Cortex of kidney (tissue), 1 donor: ENCODE measurements at places on chromosomes 5 and 9.

DNA sequence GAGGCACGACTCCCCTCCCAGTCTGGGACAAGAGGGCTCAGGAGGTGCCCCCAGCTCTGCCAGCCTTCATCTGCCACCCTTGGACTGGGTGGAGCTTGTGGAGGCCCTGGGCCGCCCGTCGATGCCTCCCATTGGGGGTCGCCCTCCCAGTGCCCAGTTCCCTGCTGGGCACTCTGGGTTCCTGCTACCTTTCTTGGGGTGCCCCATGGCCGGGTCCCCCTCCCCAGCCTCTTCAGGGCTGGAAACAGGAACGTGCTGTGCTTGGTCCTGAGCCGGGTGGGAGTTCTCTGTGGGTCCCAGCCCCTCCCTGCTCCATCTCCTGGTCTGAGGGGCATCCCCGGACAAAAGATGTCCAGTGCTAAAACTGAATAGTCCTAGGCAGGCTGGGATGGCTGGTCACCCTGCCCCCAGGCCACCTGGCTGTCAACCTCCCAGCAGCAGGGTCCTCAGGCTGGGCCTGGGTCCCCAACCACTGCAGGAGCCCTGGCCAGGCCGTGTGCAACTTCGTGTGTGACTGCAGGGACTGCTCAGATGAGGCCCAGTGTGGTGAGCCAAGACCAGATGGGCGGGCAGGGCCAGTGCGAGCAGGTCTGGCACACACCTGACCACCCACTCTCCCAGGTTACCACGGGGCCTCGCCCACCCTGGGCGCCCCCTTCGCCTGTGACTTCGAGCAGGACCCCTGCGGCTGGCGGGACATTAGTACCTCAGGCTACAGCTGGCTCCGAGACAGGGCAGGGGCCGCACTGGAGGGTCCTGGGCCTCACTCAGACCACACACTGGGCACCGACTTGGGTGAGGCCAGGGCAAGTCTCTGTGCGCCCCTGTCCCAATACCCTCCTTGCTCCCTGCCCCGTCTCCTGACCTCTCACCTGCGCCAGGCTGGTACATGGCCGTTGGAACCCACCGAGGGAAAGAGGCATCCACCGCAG is 784 bp downstream of the MAMDC4 start:
- DNase-seq, result no peak

- no peak for DNase-seq
Observed at GRCh38 chr5:73306741-73307275, 133.8 kb downstream of the TMEM174 start.

DNA sequence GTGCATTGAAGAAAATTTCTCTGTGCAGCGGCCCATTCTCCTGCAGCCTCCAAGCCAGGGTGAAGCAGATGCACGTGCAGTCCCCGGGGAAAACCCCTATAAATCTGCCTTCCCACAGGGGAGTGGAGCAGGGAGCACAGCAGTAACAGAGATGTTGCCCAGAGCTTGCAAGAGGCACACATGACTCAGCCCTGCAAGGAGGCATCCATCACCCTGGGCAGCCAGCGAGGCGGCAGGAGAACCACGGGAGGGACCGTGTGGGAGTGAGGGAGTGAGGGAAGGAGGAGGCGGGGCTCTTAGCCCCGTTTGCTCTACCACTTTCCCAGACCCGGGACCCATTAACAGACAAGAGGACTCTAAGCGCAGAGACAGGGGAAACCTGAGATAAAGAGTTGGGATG is 96.2 kb upstream of the ARAP3 start:
- DNase-seq, result no peak

- DNase-seq, result no peak
Observed at GRCh38 chr5:147240266-147240985, 5.6 kb downstream of the STK32A start.

DNA sequence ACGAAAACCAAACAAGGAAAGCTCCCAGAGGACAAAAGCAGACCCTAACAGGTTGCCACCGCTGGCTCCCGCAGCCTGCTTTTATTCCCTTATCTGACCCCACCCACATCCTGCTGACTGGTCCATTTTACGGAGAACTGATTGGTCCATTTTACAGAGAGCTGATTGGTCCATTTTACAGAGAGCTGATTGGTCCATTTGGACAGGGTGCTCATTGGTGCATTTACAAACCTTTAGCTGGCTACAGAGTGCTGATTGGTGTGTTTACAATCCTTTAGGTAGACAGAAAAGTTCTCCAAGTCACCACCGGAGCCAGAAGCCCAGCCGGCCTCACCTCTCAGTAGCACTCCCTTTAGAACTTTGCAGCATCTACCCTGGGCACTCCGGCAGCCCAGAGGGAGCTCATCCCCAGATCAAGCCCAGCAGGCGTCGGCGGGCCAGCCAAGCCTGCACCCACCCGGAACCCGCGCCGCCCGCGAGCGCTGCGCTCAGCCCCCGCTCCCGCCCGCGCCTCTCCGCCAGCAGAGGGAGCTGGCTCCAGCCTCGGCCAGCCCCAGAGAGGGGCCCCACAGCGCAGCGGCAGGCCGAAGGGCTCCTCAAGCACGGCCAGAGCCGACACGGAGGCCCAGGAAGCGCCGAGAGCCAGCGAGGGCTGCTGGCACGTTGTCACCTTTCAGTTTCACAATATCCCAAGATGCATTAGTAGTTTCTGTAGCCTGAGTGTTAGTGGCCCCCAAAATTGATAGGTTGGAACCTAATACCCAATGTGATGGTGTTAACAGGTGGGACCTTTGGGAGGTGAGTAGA is 35.3 kb upstream of the CLPTM1L start:
- no peak for DNase-seq

- no peak for DNase-seq
Observed at GRCh38 chr5:156254196-156254595, 72.8 kb upstream of the SGCD start.

GRCh38 chr5:62208218-62208852 is 97.7 kb upstream of the KIF2A start:
- DNase-seq, result no peak

DNA sequence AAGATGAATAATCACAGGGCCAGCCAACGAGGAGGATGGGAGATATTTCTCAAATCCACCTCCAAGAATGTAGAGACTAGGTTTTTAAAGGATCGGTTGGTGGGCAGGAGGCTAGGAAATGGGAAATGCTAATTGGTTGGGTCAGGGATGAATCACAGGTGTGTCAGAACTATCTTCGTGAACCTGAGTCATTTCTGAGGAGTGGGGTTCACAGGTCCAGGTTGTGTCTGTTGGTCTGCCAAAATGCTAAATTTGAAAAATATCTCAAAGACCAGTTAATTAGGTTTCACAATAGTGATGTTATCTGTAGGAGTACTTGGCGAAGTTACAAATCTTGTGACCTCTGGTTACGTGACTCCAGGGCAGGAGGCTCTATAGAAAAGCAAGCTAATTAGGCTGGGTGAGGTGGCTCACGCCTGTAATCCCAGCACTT is 2.6 kb upstream of the PLAA start:
- no peak for DNase-seq

GRCh38 chr9:92146610-92147009 is 31.4 kb upstream of the SPTLC1 start:
- no peak for DNase-seq

DNA sequence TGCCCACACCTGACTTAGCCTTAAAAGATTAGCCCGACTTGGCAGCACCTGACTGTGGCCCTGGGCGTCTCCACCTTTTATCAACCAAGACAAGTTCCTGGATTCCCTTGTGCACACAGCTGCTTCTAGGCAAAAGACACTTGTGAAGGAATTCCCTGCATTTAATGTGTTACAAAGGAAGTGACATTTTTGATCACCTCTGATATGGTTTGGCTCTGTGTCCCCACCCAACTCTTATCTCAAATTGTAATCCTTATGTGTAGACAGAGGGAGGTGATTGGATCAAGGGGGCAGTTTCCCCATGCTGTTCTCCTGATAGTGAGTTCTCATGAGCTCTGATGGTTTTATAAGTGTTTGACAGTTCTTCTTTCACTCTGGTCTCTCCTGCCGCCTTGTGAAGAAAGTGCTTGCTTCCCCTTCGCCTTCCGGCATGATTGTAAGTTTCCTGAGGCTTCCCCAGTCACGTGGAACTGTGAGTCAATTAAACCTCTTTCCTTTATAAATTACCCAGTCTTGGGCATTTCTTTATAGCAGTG is 2.6 kb upstream of the CPEB4 start:
- no peak for DNase-seq

- DNase-seq, result no peak
Observed at GRCh38 chr9:36091026-36091953, 45.2 kb upstream of the GLIPR2 start.

GRCh38 chr5:10277773-10278630 is 27.9 kb downstream of the CCT5 start:
- no peak for DNase-seq

DNA sequence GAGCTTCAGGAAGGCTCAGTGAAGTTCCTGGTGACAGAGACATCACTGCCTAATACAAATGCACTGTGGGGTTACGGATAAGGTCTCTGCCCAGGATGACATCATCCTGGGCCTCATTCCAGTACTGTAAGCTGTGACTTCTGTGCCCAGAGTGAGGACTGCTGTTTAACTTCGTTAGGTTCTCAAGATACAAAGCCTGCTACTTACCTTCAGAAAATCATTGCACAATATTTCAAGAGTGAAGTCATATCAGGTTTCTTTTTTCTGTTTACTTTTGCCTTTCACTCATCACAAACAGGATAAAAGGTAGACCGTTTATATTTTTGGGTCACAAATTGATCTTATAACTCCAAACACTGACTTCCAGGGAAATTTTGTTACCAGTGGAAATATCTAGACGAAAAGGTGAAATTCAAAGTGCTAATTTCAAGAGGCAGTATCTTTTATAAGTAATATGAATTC is 241.2 kb downstream of the PIK3R1 start:
- no peak for DNase-seq

DNA sequence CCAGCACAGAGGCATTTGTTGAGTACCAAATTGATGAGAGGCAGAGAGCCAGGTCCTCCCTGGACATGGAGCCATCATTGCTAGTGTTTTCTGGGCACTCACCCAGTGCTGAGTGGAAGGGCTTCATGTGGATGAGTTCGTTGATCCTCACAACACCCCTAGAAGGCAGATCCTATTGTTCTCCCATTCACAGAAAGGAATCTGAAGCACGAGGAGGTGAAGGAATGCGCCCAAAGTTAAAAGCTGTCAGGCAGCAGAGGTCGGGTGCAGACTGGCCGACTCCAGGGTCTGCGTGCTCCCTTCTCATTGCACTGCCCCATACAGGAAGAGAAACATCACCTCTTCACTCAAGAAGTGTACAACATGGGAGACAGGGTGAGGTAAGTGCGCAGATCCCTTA is 153.5 kb upstream of the TNPO1 start:
- no peak for DNase-seq

DNA sequence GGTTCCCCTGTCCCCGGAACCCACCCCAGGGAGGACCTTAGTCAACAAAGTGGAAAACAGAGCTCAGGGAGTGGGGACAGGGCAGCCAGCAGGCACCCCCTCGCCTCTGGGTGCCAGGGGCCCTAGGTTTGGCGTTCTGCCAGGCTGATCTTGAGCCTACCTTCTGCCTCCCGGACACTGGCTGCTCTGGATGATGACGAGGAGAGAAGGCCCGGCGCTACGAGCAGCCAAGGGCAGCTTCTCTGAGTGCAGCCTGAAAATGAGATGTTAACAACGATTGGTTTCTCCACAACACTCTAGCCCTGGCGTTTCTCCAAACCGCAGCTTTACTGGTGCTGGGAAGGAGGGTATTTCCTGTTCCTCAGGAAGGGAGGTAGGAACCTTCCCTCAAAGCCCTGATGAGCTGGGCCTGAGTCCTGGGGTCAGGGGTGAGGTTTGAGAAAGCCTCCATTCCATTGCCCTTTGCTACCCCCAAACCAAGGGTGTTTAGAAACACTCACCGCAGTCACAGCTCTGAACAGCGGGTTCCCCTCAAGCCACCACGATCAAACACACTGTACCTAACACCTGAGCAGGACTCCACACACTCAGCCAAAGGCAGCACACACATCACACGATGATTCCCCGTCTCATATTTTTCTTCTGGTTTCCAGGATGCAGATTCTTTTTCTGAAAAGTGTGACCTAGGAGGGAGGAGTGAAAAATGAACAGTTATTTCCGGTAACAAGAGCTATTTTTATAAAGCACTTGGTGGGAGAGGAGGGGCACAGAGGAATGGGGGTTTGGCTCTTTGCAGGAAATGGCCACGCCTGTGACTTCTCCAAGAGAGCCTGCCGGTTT is at the start of gene STING1:
TSS of gene STING1 (minus strand) at position 709 of the 840 bp plus-strand sequence. CDS start 1,054 bp downstream, outside the sequence.
- no peak for DNase-seq

DNA sequence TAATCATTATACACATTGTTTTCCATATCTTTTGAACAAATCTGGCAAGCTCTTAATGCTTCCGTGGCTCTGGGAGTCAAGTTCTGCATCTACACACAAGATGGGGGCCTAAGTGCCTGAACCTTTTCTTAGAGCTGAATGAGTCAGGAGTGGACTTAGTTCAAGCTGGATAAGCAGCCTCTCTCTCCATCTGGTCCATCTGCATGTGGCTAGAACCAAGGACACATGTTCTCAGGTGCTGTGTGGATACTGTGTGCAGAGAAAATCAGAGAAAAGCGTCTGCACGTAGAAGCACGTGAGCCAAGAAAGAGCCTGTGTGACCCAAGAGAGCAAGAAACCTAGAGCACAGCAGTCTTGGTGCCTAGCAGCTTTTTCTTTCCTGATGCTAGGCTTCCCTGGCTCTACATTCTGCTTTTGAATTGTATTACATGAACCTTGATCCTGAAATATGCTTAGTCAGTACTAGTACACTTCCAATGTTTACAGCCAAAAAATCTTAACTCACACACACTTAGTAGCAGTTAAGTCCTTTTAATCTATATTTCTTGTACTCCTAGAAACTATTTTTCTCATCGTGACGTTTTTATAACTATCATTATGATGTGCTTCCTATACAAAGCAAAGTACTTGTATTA is 1798.9 kb downstream of the MAT2B start:
- DNase-seq, result no peak

DNA sequence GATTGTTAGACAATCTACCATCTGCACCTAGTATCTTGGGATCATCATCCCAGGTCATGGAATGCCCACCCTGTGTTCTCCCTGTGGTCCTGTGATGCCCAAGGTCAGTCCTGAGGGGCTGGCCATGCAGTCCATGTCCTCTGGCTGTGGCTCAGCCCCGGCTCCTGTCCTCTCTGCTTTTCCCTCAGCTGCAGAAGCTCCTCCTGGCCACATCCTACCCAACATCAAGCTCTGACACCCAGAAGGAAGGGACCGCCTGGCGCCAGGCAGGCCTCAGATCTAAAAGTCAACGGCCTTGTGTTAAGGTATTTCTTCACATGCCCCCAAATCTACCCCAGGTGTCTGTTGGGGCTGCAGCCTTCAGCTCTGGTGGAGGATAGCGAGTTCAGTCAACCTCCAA is 100.5 kb downstream of the PPARGC1B start:
- no peak for DNase-seq

- no peak for DNase-seq
Observed at GRCh38 chr5:118921866-118922265, 66.5 kb downstream of the DTWD2 start.

- DNase-seq, result no peak
Observed at GRCh38 chr5:179416114-179416822, 71.0 kb upstream of the ADAMTS2 start.

- no peak for DNase-seq
Observed at GRCh38 chr9:70130266-70130665, 86.6 kb downstream of the MAMDC2 start.

GRCh38 chr9:127762111-127762676 is 16.3 kb downstream of the SH2D3C start:
- no peak for DNase-seq
